Stimulated activated CD4-positive, alpha-beta T cell treated with anti-CD3 and anti-CD28 coated beads, TNF-alpha, amount 100 ng/mL, for 48 hours (primary cell): ENCODE measurements at places on chromosomes 4 and X.

GRCh38 chrX:12791257-12792228 lies at the start of gene PRPS2:
Gene PRPS2, plus strand, starts transcription at chrX:12791412. Its CDS starts 86 bp downstream, at chrX:12791498.
- DNase-seq, result peak; percentile 38

GRCh38 chrX:25548811-25549210 lies 533.0 kb upstream of the ARX start:
- no peak for DNase-seq

- DNase-seq, result no peak
These were observed 109.1 kb upstream of the TBL1X start for GRCh38 chrX:9355739-9356138.

- DNase-seq, result no peak
These were observed 6.2 kb downstream of the GK start for GRCh38 chrX:30659421-30659820.

- no peak for DNase-seq
These were observed 64.6 kb upstream of the PPP3CA start for GRCh38 chr4:101411926-101412325.
